ENCODE measurements at places on chromosomes 13 and 19. TPM values are rescaled to one million over a fixed set of nuclear protein-coding genes. Genes with fewer than 3 reads are reported as not detected.
A peak's percentile ranks its signal among the peaks of the same experiment; 100 is the strongest.

DNA sequence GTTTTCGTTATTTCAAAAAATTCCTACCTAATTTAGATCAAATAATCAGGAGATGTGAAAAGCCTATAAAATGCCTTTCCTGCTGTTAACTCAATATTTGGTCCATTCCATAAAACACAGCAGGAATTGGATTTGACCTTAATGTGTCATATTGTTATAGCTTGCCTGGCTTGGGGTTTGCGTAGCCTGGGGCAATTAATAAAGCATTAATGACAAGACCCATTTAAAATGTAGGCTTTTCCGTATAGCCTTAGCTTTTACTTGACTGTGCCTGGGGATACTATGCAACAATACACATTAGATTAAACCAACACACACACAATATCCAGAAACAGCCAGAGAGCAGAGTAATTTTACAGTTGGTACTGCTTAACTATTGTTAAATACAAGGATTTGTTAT lies 117.2 kb upstream of the MAB21L1 start:
- no peak for DNase-seq
- no peaks in the 10 kb centered on the region for H3K36me3 ChIP-seq
- no peaks in the 10 kb centered on the region for H3K27me3 ChIP-seq
- no peak overlapping the region for H3K4me3 ChIP-seq
- no peak overlapping the region for H3K27ac ChIP-seq

PGLYRP2 gene
- total RNA-seq: 0.08 TPM

- no peak overlapping the region for H3K27ac ChIP-seq
- DNase-seq: no peak
- H3K4me1 ChIP-seq: peaks cover 32% of the 10 kb centered on the region
- H3K36me3 ChIP-seq: peaks cover 31% of the 10 kb centered on the region
- no peak overlapping the region for H3K4me3 ChIP-seq
- H3K27me3 ChIP-seq: no peaks in the 10 kb centered on the region
These were observed 5.0 kb downstream of the NDUFA13 start for GRCh38 chr19:19520989-19521388.

- DNase-seq: no peak
- peaks cover 2% of the 10 kb centered on the region for H3K36me3 ChIP-seq
- H3K27me3 ChIP-seq: peaks cover 13% of the 10 kb centered on the region
- H3K27ac ChIP-seq: no peak overlapping the region
- no peak overlapping the region for H3K4me3 ChIP-seq
These were observed 16.2 kb upstream of the MBNL2 start for GRCh38 chr13:97205982-97206381.

GRCh38 chr13:27830010-27830409 lies 37.7 kb downstream of the GSX1 start:
- H3K27me3 ChIP-seq: peaks cover 46% of the 10 kb centered on the region
- peaks cover 5% of the 10 kb centered on the region for H3K4me1 ChIP-seq
- no peaks in the 10 kb centered on the region for H3K36me3 ChIP-seq
- no peak overlapping the region for H3K4me3 ChIP-seq

DNA sequence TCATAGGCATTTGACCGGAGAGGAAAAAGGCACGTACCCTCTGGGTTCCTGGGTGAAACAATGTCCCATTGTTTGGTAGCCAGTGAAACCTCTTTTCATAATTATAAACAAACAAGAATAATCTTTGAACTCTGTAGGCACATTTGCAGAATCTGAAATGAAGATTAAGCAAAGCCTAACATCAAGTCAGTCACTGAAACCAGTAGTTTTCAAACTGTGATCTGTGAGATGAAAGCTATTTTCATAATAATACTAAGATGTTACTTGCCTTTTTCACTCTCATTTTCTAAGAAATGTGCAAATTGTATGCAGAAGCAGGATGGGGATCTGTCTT lies 105.4 kb downstream of the WDFY2 start:
- no peaks in the 10 kb centered on the region for H3K36me3 ChIP-seq
- DNase-seq: no peak
- H3K27ac ChIP-seq: no peak overlapping the region
- H3K4me3 ChIP-seq: no peak overlapping the region
- H3K27me3 ChIP-seq: no peaks in the 10 kb centered on the region
- H3K4me1 ChIP-seq: peaks cover 5% of the 10 kb centered on the region

CASP14 gene
- not detected for total RNA-seq

GRCh38 chr19:4636151-4636717 lies 3.1 kb upstream of the TNFAIP8L1 start:
- peak overlapping the region; percentile 54 for H3K4me3 ChIP-seq
- peaks cover 39% of the 10 kb centered on the region for H3K4me1 ChIP-seq
- peak overlapping the region; percentile 74 for H3K27ac ChIP-seq
- H3K36me3 ChIP-seq: peaks cover 2% of the 10 kb centered on the region
- peak; percentile 76 for DNase-seq

DNA sequence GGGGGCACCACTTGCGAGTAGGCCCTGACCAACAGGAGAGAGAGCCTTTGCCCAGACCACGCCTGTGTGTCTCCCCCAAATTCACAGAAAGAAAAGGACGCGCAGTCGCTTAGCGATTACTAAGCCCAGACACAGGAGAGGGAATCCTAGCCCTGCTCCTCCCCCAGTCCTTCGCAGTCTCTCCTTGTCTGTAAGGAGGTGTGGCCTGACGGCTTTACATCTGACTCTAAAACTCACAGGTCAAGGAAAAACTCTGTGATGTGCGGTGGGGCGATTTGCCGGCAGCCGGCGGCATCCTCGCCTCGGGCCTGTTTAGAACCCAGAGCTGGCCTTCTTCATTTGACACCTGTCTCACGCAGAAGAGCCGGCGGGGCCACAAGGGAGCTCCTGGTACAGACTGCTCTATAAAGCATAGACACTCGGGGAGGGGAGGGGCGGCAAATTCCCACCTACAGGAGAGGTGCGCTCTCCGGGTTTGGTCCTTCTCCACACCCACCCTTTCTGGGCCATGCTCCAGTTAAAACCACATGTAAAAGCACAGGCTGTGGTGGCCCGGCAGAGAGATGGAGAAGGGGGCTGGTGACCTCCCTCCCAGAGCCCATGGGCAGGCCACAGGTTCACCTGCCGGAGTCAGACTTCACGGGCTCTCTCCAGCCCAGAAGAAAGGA lies 17.8 kb downstream of the GPR12 start:
- no peak for DNase-seq
- no peak overlapping the region for H3K4me3 ChIP-seq
- no peaks in the 10 kb centered on the region for H3K36me3 ChIP-seq
- H3K27ac ChIP-seq: no peak overlapping the region
- H3K4me1 ChIP-seq: no peaks in the 10 kb centered on the region

GRCh38 chr19:49912965-49913685 lies 15.9 kb upstream of the ATF5 start:
- no peak overlapping the region for H3K4me3 ChIP-seq
- no peak overlapping the region for H3K27ac ChIP-seq
- peaks cover 63% of the 10 kb centered on the region for H3K36me3 ChIP-seq
- H3K27me3 ChIP-seq: no peaks in the 10 kb centered on the region
- no peak for DNase-seq
- peaks cover 36% of the 10 kb centered on the region for H3K4me1 ChIP-seq

- no peaks in the 10 kb centered on the region for H3K27me3 ChIP-seq
- H3K4me1 ChIP-seq: peaks cover 5% of the 10 kb centered on the region
- no peak for DNase-seq
- H3K4me3 ChIP-seq: no peak overlapping the region
- H3K36me3 ChIP-seq: no peaks in the 10 kb centered on the region
These were observed 6.4 kb downstream of the WDR87 start for GRCh38 chr19:37899966-37900365.

DNA sequence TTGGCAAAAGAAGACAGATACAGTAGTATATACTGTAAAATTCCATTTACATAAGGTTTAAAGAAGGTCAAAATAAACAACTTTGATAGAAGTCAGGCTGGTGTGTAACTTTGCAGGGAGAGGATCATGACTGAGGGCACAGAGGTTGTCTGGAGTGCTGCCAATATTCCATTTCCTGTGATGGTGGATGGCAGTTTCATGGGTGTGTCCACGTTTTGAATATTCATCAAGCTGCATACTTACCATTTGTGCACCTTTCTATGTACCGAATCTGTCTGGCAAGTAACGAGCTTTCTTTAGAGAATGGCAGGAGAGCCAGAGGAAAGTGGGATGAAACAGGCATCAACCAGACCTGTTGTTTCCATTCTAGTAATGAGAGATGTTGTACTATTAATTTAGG lies 420.5 kb upstream of the HTR2A start:
- H3K27ac ChIP-seq: no peak overlapping the region
- no peaks in the 10 kb centered on the region for H3K4me1 ChIP-seq
- no peak overlapping the region for H3K4me3 ChIP-seq
- no peaks in the 10 kb centered on the region for H3K36me3 ChIP-seq
- no peak for DNase-seq
- no peaks in the 10 kb centered on the region for H3K27me3 ChIP-seq

DNA sequence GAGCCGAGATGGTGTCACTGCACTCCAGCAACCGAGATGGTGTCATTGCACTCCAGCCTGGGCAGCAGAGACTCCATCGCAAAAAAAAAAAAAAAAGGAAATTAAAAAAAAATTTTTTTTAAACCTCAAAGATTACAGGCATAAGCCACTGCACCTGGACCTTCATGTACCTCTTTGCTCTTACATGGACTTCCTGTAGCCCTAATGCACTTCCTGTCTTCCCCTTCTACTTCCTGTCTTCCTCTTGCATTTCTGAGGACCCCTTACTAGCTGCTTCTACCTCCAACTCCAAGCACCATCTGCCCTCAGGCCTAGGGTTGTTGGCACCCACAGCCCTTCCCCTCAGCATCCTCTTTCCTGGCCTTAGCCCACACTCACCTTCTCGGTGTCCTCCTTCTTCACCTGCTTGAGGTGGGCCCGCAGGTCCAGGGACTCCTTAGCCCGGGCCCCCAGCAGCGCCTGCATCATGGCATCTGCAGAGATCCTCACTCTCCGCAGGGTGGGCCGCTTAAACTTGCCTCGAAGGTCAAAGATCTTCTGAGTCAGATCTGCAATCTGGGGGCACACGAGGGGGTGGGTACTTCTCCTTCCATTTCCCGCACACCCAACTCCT lies 3.8 kb downstream of the TNNI3 start:
- no peak for DNase-seq
- no peak overlapping the region for H3K4me3 ChIP-seq
- peaks cover 5% of the 10 kb centered on the region for H3K36me3 ChIP-seq
- H3K27me3 ChIP-seq: peaks cover 6% of the 10 kb centered on the region
- H3K27ac ChIP-seq: no peak overlapping the region

GRCh38 chr19:30498707-30499106 lies 126.5 kb downstream of the ZNF536 start:
- H3K27me3 ChIP-seq: no peaks in the 10 kb centered on the region
- no peak for DNase-seq
- no peaks in the 10 kb centered on the region for H3K4me1 ChIP-seq
- H3K27ac ChIP-seq: no peak overlapping the region
- no peaks in the 10 kb centered on the region for H3K36me3 ChIP-seq
- no peak overlapping the region for H3K4me3 ChIP-seq
